CD14-positive monocyte (primary cell): ENCODE measurements at places on chromosomes 3 and 15.

DNA sequence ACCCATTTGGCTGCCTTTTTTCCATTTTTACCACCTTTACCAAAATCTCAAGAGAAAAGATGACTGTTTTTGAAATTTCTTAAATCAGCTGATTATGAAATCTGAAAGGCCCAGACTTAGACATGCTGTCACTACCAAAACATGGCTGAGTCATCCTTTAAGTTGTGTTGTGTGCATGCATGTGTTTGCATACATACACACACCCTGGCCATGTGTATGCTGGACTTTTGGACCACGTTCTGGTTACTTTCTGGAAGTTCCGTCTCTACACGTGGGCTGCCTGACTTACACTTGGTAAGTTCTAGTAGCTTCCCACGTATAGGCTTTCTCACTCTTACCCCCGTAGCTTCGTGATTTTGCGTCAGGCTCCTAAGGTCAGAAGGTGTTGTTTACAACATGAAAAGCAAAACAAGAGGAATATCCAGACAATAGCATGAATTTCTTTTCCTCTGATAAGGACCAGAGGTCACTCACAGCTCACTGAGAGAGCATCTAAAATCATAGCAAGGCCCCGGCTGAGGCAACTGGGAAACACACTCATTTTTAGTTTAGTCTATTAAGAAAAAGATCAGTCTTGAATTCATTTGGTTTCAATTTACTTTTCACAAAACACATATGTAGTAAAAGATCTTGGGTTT, 62.4 kb downstream of the COL8A1 start:
- DNase-seq: no peak
- no peaks in the 10 kb centered on the region for H3K36me3 ChIP-seq
- no peaks in the 10 kb centered on the region for H3K4me1 ChIP-seq
- no peak overlapping the region for H3K27ac ChIP-seq
- no peaks in the 10 kb centered on the region for H3K27me3 ChIP-seq

DNA sequence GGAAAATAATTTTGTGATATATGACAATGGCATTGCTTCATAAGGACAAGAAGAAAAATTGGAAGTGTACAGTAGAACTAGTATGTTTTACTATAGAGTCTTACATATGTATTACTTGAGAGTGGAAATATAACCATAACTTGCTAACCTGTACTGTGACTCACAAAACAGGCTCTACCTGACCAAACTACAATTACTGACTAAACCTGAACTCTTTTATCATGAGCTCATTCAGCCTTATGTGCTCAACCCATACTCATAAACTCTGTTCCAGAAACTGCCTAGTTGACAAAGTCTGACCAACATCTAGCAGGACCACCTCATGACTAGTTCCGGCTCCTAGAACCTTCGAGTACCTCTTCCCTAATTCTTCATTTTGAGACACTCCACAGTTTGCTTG, 6.3 kb downstream of the CDIN1 start:
- H3K27ac ChIP-seq: no peak overlapping the region
- no peak overlapping the region for H3K4me3 ChIP-seq
- no peaks in the 10 kb centered on the region for H3K27me3 ChIP-seq
- no peak for DNase-seq
- no peaks in the 10 kb centered on the region for H3K36me3 ChIP-seq

- no peaks in the 10 kb centered on the region for H3K36me3 ChIP-seq
- no peak overlapping the region for H3K4me3 ChIP-seq
- no peaks in the 10 kb centered on the region for H3K4me1 ChIP-seq
- no peaks in the 10 kb centered on the region for H3K27me3 ChIP-seq
Observed at GRCh38 chr15:56017920-56018319, 24.5 kb upstream of the NEDD4 start.

DNA sequence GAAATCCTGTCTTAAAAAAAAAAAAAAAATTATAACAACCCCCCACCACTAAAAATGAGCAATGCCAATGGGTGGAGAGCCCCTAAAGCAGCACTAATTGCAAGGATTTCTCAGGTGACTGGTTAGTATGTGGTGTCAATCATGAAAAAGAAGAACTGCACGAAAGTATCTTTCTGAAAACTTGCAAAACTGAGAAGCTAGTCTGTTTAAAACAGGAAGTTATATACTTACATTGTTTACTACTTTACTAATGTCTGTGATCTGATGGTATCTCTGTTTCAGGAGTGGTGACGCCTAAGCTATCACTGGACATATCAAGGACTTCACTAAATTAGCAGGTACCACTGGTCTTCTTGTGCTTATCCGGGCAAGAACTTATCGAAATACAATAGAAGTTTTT, at the start of gene CCR3:
Gene CCR3, plus strand, starts transcription at position 341 of the 400 bp plus-strand sequence. CDS start 22,699 bp downstream, outside the sequence.
- DNase-seq: peak; percentile 53
- no peaks in the 10 kb centered on the region for H3K36me3 ChIP-seq
- H3K27me3 ChIP-seq: no peaks in the 10 kb centered on the region
- H3K4me3 ChIP-seq: no peak within 1 kb of the TSS

GRCh38 chr15:59996298-59997041, 7.6 kb upstream of the FOXB1 start:
- no peak overlapping the region for H3K4me3 ChIP-seq
- H3K36me3 ChIP-seq: no peaks in the 10 kb centered on the region
- H3K27me3 ChIP-seq: peaks cover 89% of the 10 kb centered on the region
- DNase-seq: no peak
- no peak overlapping the region for H3K27ac ChIP-seq

DNA sequence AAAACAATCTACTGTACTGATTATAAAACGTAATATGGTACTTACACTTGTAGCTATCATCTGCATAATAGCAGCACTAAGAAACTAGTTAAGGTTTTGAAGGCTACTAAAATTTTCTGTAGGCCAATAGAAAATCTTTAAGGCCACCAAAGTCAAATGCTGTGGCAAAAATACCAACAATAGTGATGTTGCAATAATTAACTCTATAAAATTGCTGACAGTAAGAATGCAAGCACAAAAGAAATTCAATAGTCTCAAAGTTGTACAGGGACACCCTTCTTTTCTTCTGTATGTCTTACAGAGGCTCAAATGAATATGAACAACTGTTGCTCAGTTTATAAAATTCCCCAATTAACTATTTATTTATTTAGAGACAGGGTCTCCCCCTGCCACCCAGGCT, 62.0 kb downstream of the TMCC1 start:
- no peak overlapping the region for H3K27ac ChIP-seq
- no peak overlapping the region for H3K4me3 ChIP-seq
- no peaks in the 10 kb centered on the region for H3K36me3 ChIP-seq
- H3K27me3 ChIP-seq: no peaks in the 10 kb centered on the region
- peaks cover 16% of the 10 kb centered on the region for H3K4me1 ChIP-seq
- DNase-seq: no peak

- no peak overlapping the region for H3K4me3 ChIP-seq
- no peaks in the 10 kb centered on the region for H3K27me3 ChIP-seq
- no peak overlapping the region for H3K27ac ChIP-seq
- H3K4me1 ChIP-seq: no peaks in the 10 kb centered on the region
Observed at GRCh38 chr3:167978071-167978470, 117.7 kb downstream of the GOLIM4 start.

- H3K4me3 ChIP-seq: no peak overlapping the region
- no peaks in the 10 kb centered on the region for H3K4me1 ChIP-seq
Observed at GRCh38 chr3:50182533-50183099, 8.8 kb upstream of the GNAT1 start.

GRCh38 chr3:11434017-11434526, 161.9 kb downstream of the ATG7 start:
- DNase-seq: no peak
- H3K4me3 ChIP-seq: no peak overlapping the region
- H3K4me1 ChIP-seq: peaks cover 7% of the 10 kb centered on the region
- no peaks in the 10 kb centered on the region for H3K27me3 ChIP-seq
- no peak overlapping the region for H3K27ac ChIP-seq

GRCh38 chr15:39451871-39452270, 129.0 kb upstream of the THBS1 start:
- no peak for DNase-seq
- no peaks in the 10 kb centered on the region for H3K27me3 ChIP-seq
- no peak overlapping the region for H3K27ac ChIP-seq
- H3K4me1 ChIP-seq: peaks cover 16% of the 10 kb centered on the region
- H3K36me3 ChIP-seq: no peaks in the 10 kb centered on the region

GRCh38 chr15:32830241-32830640, 112.4 kb downstream of the GREM1 start:
- H3K27ac ChIP-seq: no peak overlapping the region
- H3K4me3 ChIP-seq: no peak overlapping the region
- H3K4me1 ChIP-seq: no peaks in the 10 kb centered on the region
- DNase-seq: no peak
- H3K36me3 ChIP-seq: no peaks in the 10 kb centered on the region

GRCh38 chr3:28971156-28971555, 309.7 kb upstream of the RBMS3 start:
- H3K36me3 ChIP-seq: no peaks in the 10 kb centered on the region
- no peaks in the 10 kb centered on the region for H3K4me1 ChIP-seq

GRCh38 chr15:77940381-77940947, 137.0 kb downstream of the TBC1D2B start:
- no peak for DNase-seq
- no peaks in the 10 kb centered on the region for H3K27me3 ChIP-seq
- no peaks in the 10 kb centered on the region for H3K36me3 ChIP-seq
- H3K4me3 ChIP-seq: no peak overlapping the region
- peaks cover 6% of the 10 kb centered on the region for H3K4me1 ChIP-seq

DNA sequence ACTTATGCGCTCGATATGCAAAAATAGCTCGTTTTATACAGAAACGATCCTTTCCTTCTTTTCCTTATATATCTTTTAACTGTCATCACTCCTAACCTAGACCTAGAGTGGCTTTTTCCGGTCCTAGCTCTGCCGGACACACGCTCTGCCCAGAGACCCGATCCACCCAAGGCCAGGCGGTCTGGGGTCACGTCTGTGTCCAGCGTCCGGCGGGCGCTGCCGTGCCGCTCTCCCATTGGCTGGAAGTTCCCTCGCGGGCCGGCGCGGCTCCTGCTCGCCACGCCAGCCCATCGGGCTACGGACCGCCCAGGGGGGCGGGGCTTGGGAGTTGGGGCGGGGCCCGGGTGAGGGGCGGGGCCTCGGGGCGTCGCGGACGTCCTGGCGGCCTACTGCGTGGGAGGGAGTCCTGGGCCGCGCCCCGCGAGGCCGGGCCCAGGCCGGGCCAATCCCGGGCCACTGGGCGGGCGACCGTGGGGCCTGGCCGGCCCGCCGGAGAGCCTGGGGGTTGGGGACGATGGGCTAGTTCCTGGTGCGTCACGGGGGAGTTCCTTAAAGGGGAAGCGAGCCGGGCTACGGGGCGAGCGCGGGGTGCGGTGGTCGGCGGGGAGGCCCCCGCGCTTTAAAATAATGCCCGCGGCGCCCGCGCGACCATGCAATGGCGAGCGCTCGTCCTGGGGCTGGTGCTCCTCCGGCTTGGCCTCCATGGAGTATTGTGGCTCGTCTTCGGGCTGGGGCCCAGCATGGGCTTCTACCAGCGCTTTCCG, at the start of gene EDEM1:
Gene EDEM1, plus strand, starts transcription at position 552 of the 764 bp plus-strand sequence. Its CDS starts 99 bp downstream, at position 651.
- peak within 1 kb of the TSS; percentile 98 for H3K27ac ChIP-seq
- peak within 1 kb of the TSS; percentile 60 for H3K4me3 ChIP-seq
- no peaks in the 10 kb centered on the region for H3K36me3 ChIP-seq
- DNase-seq: peak; percentile 97
- H3K27me3 ChIP-seq: no peaks in the 10 kb centered on the region

DNA sequence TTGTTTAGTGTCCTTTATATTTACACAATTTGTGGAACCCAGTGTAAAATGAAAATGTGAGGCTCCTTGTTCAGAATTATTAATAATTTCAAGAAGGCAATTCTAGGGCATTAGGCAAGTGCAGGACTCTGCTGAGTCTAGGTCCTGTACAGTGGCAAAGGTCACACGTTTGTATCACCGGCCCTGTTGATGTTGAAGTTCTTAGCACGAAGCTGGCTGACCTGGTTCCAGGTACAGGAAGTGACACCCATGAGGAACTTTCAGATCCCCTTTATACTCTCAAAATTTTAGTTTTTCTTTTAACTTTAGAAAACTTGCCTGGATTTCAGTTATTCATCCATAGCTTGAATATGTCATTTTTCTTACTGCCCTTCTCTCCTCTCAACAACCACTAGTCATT, 349.4 kb downstream of the CNTN6 start:
- H3K27ac ChIP-seq: no peak overlapping the region
- no peak overlapping the region for H3K4me3 ChIP-seq
- no peaks in the 10 kb centered on the region for H3K27me3 ChIP-seq

DNA sequence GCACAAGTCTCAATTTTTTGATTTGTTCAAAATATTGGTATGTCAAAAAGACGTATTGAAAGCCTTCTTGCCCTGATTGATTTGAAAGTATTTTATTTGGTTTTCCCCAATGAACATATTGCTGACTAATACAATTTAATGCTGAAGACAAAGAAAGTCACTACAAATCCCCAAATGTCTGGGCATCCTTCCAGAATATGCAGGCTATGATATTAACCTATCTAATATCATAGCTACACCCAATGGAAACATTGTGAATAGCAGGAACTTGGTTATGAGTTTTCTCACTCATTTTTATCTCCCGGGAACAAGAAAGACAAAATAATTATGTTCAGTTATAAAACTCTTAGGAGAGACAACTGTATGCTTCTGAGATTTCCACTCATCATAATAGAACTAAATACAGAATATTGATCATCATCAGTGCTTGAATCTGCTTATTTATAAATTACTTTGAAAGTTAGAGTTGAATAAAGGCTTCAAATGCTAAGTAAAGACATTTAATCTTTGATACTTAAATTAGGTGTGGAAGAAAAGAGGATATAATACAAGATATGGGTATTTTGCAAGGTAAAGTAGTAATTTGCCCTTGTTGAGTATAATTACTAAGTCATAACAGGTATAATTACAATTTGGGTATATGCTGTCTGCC, 483.9 kb downstream of the RBMS3 start:
- peaks cover 11% of the 10 kb centered on the region for H3K4me1 ChIP-seq
- H3K36me3 ChIP-seq: no peaks in the 10 kb centered on the region
- no peaks in the 10 kb centered on the region for H3K27me3 ChIP-seq
- H3K4me3 ChIP-seq: no peak overlapping the region

- H3K27ac ChIP-seq: peak overlapping the region; percentile 97
- H3K36me3 ChIP-seq: no peaks in the 10 kb centered on the region
- peaks cover 19% of the 10 kb centered on the region for H3K4me1 ChIP-seq
- peak overlapping the region; percentile 17 for H3K4me3 ChIP-seq
Observed at GRCh38 chr3:105997800-105998526, 129.2 kb upstream of the CBLB start.

- no peak overlapping the region for H3K4me3 ChIP-seq
- H3K27me3 ChIP-seq: no peaks in the 10 kb centered on the region
- DNase-seq: no peak
- H3K27ac ChIP-seq: no peak overlapping the region
- peaks cover 61% of the 10 kb centered on the region for H3K4me1 ChIP-seq
Observed at GRCh38 chr3:128784843-128785242, 58.9 kb downstream of the RAB7A start.

DNA sequence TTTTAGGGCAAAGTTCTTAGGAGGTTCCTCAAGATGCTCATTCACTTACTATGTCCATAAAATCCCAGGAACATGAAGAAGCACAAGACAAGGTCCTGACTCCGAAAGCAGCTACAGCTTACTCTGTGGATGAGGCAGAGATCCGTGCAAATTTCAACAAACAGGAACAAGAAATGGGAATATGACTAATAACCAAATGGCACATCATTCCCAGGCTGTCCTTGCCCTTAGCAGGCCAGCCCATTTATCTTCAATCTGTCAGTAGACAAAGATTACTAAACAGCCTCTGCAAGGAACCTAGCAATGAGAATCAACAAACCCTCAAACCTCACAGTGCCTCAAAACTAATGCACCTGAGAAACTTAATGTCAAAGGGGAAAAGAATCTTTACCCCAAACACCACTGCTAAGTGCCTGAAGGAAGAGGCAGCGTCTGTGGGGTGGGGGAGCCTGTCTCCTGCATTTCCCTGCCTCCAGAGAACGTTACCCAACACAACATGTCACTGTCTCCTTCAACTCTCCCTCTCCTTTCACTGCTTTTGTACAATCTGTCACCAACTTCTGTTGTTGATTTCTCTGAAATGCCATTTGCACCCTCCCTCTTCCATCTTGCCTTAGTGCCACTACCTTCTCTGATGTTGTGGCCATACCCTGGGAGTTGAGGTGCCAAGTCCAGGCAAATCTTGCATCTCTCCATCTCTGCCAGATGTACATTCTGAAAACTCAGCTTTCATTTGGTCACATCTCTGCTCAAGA, 4.8 kb downstream of the TNFAIP8L3 start:
- peaks cover 16% of the 10 kb centered on the region for H3K4me1 ChIP-seq
- H3K27me3 ChIP-seq: peaks cover 68% of the 10 kb centered on the region
- H3K27ac ChIP-seq: no peak overlapping the region
